HL-60 (cell line): ENCODE measurements at places on chromosomes 7 and 10.

DNA sequence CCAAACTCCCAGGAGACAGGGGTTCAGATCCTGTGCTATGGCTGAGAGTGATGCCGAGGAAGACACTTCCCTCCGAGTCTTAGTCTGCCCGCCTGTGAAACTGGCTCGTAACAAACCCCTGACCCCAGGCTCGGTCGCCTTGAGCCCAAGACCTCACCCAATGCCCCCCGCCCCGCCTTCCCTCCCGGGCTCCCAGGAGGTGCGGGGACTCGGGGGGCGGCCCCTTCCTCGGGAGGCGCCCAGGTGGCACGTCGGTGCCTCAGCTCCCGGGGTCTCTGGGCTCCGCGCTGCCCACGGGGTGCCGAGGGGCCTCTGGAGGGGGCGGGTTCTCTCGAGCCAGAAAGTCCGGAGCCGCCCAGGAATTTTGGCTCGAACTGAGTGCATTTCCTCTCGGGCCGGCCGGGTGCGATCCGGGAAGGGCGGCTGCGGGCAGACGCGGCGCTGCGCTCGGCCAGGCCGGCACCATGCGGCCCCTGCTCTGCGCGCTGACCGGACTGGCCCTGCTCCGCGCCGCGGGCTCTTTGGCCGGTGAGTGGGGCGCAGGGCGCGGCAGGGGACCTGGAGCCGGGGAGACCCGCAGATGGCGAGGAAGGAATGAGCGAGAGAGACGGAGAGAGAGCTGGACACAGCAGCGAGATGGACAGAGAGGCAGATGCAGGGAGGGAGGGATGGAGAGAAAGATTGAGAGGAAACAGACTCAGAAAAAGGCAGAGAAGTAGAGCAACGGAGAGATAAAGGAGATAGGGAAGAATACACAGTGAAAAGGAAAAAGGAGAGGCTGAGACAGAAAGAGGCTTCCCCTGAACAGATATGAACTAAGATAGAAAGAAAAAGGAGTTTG is at the start of gene PLAC9:
Gene PLAC9, plus strand, starts transcription at position 432 of the 841 bp plus-strand sequence. Its CDS starts 33 bp downstream, at position 465.
- no peak for DNase-seq

- DNase-seq: no peak
Observed at GRCh38 chr10:71638822-71639719, 80.5 kb downstream of the C10orf105 start.

DNA sequence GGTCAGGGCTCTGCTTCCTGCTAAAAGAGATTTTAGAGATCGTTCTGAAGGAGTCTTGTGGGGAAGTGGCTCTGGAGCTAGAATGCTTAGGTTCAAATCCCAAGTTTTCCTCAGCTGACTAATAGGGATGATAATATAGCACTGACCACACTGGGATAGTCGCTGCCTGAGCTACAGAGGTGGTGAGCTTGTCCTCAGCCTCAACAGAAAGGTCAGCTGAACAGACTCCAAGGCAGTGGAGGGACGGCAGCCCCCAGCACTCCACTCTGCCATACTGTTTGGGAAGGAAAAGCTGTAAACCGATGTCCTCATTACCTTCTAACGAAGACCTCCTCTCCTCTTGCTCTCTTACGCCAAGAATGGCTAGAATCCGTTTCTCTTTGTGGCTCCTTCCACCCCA is 36.2 kb downstream of the KAT6B start:
- no peak for DNase-seq

- DNase-seq: no peak
Observed at GRCh38 chr10:75166623-75166972, 44.0 kb upstream of the VDAC2 start.

DNA sequence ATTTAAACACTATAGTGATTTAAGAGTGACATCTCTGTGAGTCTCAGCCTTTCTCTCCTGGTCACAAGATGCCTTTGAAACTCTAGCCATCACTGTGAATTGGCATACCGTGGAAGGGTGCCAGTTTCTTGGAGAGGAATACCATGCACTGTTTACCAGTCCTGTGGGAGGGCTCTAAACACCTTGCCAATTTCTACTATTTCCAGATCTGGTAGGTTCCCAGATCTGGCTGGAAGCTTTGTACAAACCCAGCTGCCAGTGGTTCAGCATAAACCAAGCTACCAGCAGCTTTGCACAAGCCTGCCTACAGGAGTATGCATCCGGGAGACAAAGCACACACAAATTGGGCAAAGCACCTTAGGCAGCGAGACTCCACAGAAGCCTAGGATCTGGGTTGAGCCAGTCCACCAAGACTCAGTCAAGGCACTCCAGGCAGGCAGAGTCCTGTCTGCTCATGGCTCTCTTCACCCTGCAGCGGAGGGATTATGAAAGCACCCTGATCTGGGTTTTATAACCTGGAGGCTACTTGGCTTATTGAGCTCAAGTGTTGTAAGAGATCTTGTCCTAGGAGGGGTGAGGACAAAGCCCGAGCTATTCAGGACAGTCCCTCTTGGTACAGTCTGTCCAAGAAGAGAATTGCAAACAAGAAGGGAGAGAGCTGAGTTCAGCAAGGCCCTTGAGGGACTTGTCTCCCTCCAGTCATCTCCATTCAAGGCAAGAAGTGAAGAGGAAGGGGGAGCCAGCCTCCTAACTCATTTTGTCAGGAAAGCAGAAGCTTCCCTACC is 23.6 kb downstream of the MCM10 start:
- DNase-seq: no peak

- DNase-seq: no peak
Observed at GRCh38 chr10:29533696-29534285, 101.0 kb downstream of the SVIL start.
